Effector CD4-positive, alpha-beta T cell (primary cell): ENCODE measurements at places on chromosomes 11 and 22.

GRCh38 chr11:121300972-121301699 lies 8.6 kb downstream of the SC5D start:
- no peak for DNase-seq

DNA sequence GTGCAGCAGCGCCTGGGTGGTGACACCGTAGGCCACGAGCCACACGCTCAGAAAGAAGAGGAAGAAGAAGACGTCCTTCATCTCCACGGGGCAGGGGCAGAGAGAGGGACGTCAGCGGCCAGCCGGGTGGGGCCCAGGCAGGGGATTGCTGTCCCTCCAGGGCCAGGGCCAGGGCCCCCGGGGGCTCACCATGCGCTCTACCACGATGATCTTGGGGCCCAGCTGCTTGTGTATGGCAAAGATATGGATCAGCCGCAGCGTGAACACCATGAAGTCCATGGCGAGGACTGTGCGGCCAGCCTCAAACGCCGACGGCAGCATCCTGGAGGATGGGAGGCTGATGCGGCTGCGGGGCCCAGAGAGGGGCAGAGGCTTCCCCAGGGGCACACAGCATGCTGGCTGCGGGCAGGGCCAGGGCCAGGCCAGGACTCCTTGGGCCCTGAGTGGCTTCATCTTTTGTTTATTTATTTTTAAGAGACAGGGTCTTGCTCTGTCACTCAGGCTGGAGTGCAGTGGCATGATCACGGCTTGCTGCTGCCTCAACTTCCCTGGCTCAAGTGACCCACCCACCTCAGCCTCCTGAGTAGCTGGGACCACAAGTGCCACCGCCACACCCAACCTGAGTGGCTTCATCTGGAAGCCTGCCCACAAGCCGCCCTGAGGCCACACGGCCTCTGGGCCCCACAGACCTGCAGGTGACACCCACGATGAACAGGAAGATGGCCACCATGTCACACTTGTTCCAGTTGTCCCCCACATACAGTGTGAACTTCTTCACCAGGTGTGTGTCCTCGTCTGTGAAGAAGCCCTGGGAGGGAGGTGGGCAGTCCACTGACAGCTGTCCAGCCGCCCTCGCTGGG lies 11.1 kb downstream of the TSSC4 start:
- no peak for DNase-seq

GRCh38 chr22:40922484-40923303 lies 28.5 kb upstream of the RBX1 start:
- DNase-seq = peak; percentile 21

DNA sequence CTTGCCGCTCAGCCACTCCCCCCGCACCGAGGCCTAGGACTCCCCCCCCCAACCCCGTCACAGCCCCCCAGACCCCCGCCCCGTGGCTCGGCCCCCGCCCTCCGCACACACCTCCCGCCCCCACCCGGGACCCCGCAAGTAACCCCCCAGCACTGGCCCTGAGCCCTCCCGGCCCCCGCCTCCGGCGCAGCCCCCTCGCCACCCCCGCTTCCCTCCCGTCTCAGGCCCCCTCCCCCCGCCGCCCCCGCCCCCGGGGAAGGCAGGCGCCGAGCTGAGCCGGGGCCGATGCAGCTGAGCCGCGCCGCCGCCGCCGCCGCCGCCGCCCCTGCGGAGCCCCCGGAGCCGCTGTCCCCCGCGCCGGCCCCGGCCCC lies 1.5 kb downstream of the SHANK3 start:
- DNase-seq = no peak

DNA sequence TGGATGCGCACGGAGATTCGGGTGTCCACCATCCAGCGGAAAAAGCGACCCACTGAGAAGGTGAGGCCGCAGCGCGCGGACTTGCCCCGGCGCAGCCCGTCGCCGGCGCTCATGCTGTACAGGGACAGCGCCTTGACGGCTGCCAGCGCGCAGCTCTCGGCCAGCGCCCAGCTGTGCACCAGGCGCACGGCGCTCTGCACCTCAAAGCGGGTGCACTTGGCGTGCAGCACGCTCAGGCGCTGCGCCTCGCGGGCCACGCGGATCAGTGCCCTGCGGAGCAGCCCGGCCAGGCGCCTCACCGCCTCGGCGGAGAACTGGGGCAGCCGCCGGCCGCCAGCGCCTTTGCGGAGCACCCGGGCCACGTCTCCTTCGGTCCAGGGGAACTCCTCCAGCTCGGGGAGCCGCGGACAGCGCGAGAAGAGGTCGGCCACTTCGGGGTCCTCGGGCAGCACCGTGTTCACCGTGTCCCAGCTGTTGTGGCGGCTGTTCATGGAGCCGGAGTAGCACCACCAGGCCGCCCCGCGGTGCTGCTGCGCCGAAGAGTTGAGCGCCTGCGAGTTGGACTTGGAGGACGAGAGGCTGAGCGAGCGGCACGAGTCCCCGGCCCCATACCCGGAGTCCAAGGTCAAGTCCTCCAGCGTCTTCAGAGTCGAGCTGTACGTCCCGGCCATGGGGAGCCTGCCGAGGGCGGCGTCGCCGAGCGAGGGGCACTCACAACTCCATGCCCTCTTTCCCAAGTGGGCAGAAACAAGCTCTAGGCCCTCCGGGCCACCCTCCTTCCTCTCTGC lies 703 bp downstream of the ABTB2 start:
- DNase-seq = peak; percentile 42

DNA sequence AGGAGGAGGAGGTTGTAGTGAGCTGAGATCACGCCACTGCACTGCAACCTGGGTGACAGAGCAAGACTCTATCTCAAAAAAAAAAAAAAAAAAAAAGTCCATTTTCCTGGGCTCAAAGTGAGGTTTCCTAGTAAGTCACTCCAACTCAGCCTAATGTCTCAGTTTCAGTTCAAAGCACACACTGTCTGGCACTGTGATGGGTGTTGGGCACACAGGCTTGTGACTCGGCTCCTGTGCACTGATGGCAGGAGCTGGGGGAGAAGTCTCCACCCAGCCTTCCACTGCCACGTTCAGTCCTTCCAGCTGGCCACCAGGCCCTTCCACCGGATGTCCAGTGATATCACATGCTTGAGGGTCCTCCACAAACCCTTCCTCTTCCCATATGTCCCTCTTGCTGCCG lies 186.0 kb downstream of the CEP164 start:
- no peak for DNase-seq

- no peak for DNase-seq
Measured at GRCh38 chr11:65491163-65491465, 7.7 kb upstream of the MALAT1 start.

GRCh38 chr11:128517451-128518230 lies 69.7 kb downstream of the ETS1 start:
- DNase-seq = no peak

GRCh38 chr11:35247863-35248262 lies 108.9 kb downstream of the CD44 start:
- DNase-seq = peak; percentile 14

DNA sequence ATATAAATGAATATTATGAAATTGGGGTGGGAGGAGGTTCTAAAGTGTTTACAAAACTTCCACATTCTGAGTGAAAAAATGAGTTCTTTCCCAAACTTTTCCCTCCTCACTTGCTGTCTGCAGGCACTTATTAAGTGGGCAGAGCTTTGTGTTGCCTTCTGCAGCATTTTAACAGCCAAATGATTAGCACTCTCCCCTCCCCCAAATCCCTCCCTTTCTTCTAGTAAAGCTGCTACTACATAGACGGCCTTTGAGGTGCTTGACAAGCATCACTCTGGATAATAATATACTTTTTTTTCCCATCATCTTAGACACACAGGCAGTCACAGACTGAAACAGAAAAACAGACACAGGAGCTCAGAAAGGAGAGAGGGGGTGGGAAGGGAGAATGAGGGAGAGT lies 493.5 kb downstream of the DLG2 start:
- DNase-seq = no peak

DNA sequence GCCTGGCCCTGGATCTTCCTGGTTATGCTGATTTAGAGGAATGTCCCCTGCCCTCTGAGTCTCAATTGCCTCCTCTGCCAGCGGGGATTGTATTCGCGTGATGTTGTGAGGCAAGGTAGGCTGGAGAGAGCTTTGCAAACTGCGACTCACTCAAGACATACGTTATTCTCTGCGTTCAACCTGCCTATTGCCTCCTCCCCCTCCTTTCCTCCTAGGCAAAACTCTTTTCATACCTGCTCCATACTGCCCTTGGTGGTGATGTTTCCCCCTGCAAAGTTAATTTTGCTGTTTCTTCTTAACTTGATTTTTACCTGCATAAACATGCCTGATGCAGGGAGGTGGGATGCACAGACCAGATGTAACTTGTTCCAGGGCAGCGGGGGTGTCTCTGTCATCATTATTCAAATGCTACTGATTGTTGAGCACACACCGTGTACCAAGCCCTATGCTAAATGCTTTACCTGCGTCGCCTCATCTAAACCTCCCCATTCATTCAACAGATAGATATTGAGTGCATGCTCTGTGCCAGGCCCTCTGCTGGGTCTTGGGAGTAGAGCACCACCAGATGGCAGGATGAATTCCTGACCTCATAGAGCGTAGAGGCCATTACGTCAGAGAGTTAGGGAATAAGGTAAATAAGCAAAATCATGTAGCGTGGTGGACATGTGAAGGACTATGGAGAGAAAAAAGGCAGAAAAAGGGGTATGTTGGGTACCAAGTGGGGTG lies 29.0 kb downstream of the SGSM1 start:
- DNase-seq = no peak

DNA sequence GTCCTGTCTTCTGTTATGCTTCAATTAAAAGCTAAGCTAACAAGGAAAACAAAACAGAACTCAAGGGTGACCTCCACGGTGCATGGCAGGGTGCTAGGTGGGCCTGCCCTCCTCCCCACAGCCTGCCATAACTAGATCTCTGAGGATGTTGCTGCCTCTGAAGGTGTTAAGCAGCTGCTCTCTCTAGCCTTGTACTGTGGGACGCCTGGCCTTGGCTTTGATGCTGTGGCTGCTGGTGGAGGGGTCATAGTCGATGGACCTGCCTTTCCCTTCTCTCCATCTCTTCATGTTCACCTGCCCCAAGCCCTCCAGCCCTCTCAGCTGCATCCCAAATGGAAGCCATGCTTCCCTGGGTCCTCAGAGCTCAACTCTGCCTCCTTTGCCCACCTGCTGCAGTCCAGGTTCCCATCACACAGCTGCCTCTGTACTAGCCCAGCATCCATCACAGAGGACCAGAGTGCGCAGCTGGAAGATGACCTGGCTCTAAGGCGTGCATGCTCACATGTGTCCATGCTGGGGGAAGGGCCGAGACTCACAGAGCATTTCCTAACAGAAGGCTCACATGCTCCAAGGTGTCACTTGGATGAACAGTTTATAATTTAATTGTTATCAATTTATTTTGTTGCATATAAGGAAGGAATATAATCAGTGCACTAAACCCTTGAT lies 180.3 kb upstream of the E2F8 start:
- no peak for DNase-seq

GRCh38 chr11:103397369-103397768 lies 288.1 kb downstream of the DYNC2H1 start:
- no peak for DNase-seq

- DNase-seq = no peak
Measured at GRCh38 chr11:20226933-20227332, 66.7 kb upstream of the DBX1 start.
